ENCODE measurements at places on chromosomes 5 and 9. TPM values are rescaled to one million over a fixed set of nuclear protein-coding genes. Genes with fewer than 3 reads are reported as not detected.
A peak's percentile ranks its signal among the peaks of the same experiment; 100 is the strongest.

GABRA1 gene
- not detected for polyA plus RNA-seq

CXCL14 gene
- 5.9 TPM for polyA plus RNA-seq

ARSI gene
- polyA plus RNA-seq = not detected

BAAT gene
- polyA plus RNA-seq = 2.0 TPM

INSYN2B gene
- 0.02 TPM for polyA plus RNA-seq

NTNG2 gene
- polyA plus RNA-seq = 1.5 TPM

HTR4 gene
- not detected for polyA plus RNA-seq

CCL27 gene
- not detected for polyA plus RNA-seq

PCDHAC1 gene
- 0.80 TPM for polyA plus RNA-seq

IL31RA gene
- 0.07 TPM for polyA plus RNA-seq

NR2F1 gene
- polyA plus RNA-seq = 4.4 TPM

GRCh38 chr5:8601831-8602354, 732.9 kb downstream of the MTRR start:
- no peak for DNase-seq
- H3K4me1 ChIP-seq = no peaks in the 10 kb centered on the region
- H3K36me3 ChIP-seq = no peaks in the 10 kb centered on the region
- H3K4me3 ChIP-seq = no peak overlapping the region
- H3K27me3 ChIP-seq = no peaks in the 10 kb centered on the region

DNA sequence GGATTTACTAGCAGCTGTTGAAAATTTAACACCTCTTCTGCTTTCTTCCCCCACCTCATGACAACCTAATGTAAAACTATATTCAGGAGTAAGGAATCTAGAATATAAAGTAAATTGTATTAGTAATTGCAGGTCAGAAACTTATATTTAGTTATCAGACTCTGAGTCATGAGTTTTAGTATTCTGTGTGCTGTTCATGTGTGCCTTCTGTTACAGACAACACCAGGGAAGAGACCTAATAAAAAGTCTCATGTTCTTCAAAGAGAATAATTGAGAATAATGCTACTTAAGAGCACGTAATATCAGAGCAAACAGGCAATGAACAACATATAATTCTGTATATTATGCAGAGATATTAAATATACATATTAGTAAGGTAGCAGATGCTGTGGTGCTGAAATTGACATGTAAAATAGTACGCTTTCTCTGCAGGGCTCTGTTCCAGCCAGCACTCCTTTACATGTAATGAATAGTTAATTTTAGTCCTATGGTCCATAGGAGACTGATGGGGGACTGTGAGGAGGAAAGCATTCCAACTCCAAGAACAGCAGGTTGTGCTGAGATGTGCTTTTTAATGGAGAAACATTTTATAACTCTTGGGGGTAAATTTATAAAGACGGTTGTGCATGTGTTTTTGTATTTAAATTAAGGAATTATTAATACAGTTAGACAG, 106.4 kb downstream of the ZSWIM6 start:
- H3K27ac ChIP-seq = no peak overlapping the region
- no peak overlapping the region for H3K4me3 ChIP-seq
- H3K27me3 ChIP-seq = no peaks in the 10 kb centered on the region
- no peaks in the 10 kb centered on the region for H3K4me1 ChIP-seq

DNA sequence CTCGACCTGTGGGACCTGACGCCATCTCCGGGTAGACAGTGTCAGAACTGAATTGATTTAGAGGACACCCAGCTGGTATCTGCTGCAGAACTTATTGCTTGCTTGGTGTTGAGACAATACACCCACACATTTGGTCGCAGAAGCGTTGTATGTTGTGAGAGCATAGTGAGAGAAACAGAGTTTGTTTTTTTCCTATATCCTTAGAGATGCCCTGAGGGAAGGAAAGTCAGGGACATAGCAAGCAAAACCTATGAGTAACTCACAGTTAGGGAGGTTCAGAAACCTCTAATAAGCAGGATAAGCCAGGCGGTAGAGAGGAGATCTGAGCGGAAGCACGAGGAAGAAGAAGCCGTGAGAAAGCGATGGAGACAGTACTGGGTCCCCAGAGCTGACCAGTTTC, 59.8 kb downstream of the PTCD2 start:
- no peak overlapping the region for H3K4me3 ChIP-seq
- no peaks in the 10 kb centered on the region for H3K36me3 ChIP-seq
- no peak overlapping the region for H3K27ac ChIP-seq
- no peaks in the 10 kb centered on the region for H3K27me3 ChIP-seq

GRCh38 chr9:135550344-135550918, 4.5 kb downstream of the OBP2A start:
- no peak for DNase-seq
- no peak overlapping the region for H3K27ac ChIP-seq
- H3K4me3 ChIP-seq = no peak overlapping the region
- H3K4me1 ChIP-seq = no peaks in the 10 kb centered on the region

GRCh38 chr5:88691230-88691582, 191.8 kb downstream of the MEF2C start:
- peak overlapping the region; percentile 7 for H3K4me3 ChIP-seq
- DNase-seq = no peak
- peaks cover 20% of the 10 kb centered on the region for H3K27me3 ChIP-seq
- H3K4me1 ChIP-seq = peaks cover 13% of the 10 kb centered on the region
- H3K27ac ChIP-seq = no peak overlapping the region

DNA sequence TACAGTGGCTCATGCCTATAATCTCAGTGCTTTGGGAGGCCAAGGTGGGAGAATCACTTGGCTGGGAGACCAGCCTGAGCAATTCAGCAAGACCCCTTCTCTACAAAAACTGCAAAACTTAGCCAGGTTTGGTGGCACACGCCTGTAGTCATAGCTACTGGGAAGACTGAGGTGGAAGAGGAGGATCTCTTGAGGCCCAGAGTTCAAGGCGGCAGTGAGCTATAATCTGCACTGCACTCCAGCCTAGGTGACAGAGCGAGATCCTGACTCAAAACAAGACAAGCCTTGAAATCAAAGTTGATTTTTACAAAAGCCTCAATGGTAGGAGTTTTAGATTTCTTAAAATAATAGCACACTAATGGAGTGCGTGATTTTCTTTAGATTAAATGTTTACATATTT, 14.6 kb downstream of the UBE2D2 start:
- H3K4me3 ChIP-seq = no peak overlapping the region
- no peak for DNase-seq
- no peaks in the 10 kb centered on the region for H3K36me3 ChIP-seq
- H3K4me1 ChIP-seq = peaks cover 39% of the 10 kb centered on the region
- no peaks in the 10 kb centered on the region for H3K27me3 ChIP-seq

- DNase-seq = no peak
- no peaks in the 10 kb centered on the region for H3K36me3 ChIP-seq
- H3K27me3 ChIP-seq = no peaks in the 10 kb centered on the region
- H3K27ac ChIP-seq = no peak overlapping the region
- H3K4me1 ChIP-seq = no peaks in the 10 kb centered on the region
Observed at GRCh38 chr5:5671823-5672222, 249.3 kb downstream of the ICE1 start.

GRCh38 chr9:132905726-132906125, 27.0 kb downstream of the SPACA9 start:
- DNase-seq = no peak
- H3K4me3 ChIP-seq = no peak overlapping the region
- no peaks in the 10 kb centered on the region for H3K27me3 ChIP-seq
- H3K4me1 ChIP-seq = no peaks in the 10 kb centered on the region

DNA sequence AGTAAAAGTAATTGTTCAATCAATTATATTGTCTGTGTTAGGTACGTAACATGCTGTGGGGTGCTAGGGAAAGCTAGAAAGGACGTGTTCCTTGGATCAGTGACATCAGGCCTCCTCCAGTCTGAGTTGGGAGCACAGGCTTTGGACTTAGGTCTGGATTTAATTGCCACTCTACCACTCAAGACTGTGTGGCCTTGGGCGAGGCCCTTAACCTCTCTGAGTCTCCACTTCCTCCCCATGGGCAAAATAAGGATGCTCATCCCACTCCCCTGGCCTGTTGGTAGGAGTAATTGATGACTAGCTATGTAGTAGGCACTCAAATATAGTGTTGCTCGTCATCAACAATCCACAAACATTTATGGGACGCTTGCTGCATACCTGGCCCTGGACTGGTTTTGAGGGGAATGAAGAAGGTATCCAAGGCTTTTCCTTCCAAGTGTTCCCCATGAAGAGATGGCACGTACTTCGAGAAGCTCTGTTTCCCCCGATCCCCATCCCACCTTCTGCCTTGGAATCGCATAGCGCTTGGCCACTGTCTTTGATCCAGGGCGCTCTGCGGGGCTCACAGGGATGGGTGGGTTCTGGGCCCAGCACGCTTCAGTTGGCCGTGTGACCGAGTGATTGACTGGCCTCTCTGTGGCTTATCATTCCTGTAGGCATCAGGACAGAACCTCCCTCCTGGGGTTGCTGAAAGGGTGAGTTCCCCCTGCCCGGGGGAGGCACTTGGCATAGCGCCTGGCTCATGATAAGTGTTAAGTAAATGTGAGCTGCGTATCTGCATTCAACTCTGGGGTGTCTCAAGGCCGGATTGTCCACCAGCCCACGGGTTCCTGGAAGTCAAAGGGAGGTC, 8.1 kb downstream of the FGF18 start:
- no peaks in the 10 kb centered on the region for H3K4me1 ChIP-seq
- no peak for DNase-seq
- no peak overlapping the region for H3K27ac ChIP-seq
- no peaks in the 10 kb centered on the region for H3K36me3 ChIP-seq

- DNase-seq = no peak
- peaks cover 3% of the 10 kb centered on the region for H3K4me1 ChIP-seq
- H3K4me3 ChIP-seq = no peak overlapping the region
- H3K36me3 ChIP-seq = no peaks in the 10 kb centered on the region
- H3K27ac ChIP-seq = no peak overlapping the region
- no peaks in the 10 kb centered on the region for H3K27me3 ChIP-seq
Observed at GRCh38 chr5:151162776-151163175, 5.2 kb upstream of the ANXA6 start.

GRCh38 chr9:30943446-30944224, 1440.8 kb upstream of the ACO1 start:
- H3K27me3 ChIP-seq = no peaks in the 10 kb centered on the region
- no peaks in the 10 kb centered on the region for H3K4me1 ChIP-seq
- no peak for DNase-seq
- H3K27ac ChIP-seq = no peak overlapping the region

DNA sequence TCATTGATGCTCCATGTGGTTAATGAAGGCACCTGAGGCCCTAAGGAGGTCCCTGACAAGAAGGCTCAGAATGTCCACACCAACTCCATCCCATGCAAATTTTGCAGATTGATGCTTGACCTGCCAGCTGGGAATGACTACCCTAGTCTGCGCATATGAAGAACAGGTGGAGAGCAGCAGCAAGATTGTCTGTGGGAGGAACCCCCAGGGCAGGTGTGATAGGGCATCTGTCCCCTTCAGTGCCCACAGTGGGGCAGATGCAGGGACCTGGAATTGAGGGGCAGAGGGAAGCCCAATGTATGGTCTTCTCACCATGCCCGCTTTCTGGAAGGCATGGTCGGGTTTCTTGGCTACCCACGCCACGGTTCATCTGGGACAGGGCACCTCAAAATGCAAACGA, 79.6 kb downstream of the MACROH2A1 start:
- H3K27me3 ChIP-seq = no peaks in the 10 kb centered on the region
- no peaks in the 10 kb centered on the region for H3K36me3 ChIP-seq
- H3K4me1 ChIP-seq = no peaks in the 10 kb centered on the region
- no peak overlapping the region for H3K4me3 ChIP-seq

- H3K4me1 ChIP-seq = no peaks in the 10 kb centered on the region
- no peaks in the 10 kb centered on the region for H3K27me3 ChIP-seq
- no peaks in the 10 kb centered on the region for H3K36me3 ChIP-seq
- H3K4me3 ChIP-seq = no peak overlapping the region
Observed at GRCh38 chr9:38445154-38446043, 21.1 kb upstream of the IGFBPL1 start.

DNA sequence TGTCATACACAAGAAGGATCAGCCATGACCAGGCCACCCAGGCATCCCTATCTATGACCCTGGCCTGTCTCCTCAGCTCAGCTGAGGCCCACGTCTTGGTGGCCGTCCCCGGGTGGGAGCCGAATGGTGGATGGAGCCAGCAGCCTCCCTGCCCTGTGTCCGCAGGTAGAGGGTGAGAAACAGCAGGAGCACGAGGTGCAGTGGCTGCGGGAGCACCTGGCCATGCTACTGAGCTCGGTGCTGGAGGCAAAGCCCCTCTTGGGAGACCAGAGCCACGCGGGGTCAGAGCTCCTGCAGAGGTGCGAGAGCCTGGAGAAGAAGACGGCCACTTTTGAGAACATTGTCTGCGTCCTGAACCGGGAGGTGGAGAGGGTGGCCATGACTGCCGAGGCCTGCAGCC, 24.5 kb downstream of the FBXW5 start:
- peaks cover 6% of the 10 kb centered on the region for H3K36me3 ChIP-seq
- H3K4me1 ChIP-seq = no peaks in the 10 kb centered on the region
- no peaks in the 10 kb centered on the region for H3K27me3 ChIP-seq
- no peak overlapping the region for H3K4me3 ChIP-seq
- no peak overlapping the region for H3K27ac ChIP-seq
- DNase-seq = no peak

DNA sequence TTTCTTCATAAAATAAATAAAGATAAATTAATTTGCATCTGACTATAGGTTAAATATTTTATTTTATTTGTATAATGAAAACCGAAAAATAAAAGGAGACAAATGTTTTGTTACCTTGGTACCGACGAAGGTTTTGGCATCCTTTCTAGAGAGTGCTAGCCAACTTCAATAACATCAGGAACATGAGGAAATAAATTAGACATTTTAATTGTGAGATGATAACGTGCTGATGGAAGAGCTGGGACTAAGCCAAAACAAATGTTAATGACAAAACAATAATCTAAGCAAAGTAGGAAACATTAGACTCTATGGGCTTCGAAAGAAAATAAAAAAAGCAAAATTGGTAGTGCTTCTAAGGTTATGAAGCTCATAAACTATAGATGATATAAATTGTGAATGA, 201.0 kb downstream of the IRX2 start:
- H3K27me3 ChIP-seq = no peaks in the 10 kb centered on the region
- no peak for DNase-seq
- no peaks in the 10 kb centered on the region for H3K36me3 ChIP-seq

DNA sequence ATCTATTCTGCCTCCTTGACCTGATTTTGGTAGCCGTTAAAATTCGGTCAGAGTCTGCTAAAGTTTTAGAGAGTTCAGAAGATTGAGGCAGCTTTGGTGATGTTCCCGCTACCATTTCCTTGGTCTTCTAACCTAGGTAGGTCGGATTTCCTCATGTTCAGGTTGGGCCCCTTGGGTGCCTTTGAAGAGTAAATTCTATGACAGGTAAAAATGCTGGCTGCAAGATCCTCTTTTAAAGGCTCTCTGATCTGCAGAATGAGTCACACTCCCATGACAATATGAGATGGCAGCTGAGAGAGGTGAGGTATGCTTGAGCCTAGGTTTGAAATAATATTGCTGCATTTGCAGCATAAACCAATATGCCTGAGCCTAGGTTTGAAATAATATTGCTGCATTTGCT, 198.9 kb downstream of the TSSK1B start:
- no peak overlapping the region for H3K4me3 ChIP-seq
- H3K36me3 ChIP-seq = no peaks in the 10 kb centered on the region
- no peak overlapping the region for H3K27ac ChIP-seq
- H3K27me3 ChIP-seq = no peaks in the 10 kb centered on the region
- H3K4me1 ChIP-seq = no peaks in the 10 kb centered on the region
- no peak for DNase-seq

GRCh38 chr9:4781408-4781807, 11.3 kb upstream of the RCL1 start:
- no peaks in the 10 kb centered on the region for H3K4me1 ChIP-seq
- no peak for DNase-seq

- H3K27me3 ChIP-seq = no peaks in the 10 kb centered on the region
- H3K27ac ChIP-seq = no peak overlapping the region
- no peaks in the 10 kb centered on the region for H3K36me3 ChIP-seq
- H3K4me3 ChIP-seq = no peak overlapping the region
- DNase-seq = no peak
Observed at GRCh38 chr9:131366761-131367401, 27.0 kb upstream of the PRRC2B start.

GRCh38 chr5:135944967-135945560, 9.7 kb downstream of the LECT2 start:
- DNase-seq = peak; percentile 48
- H3K27ac ChIP-seq = no peak overlapping the region
- H3K27me3 ChIP-seq = no peaks in the 10 kb centered on the region
- H3K4me3 ChIP-seq = no peak overlapping the region
- no peaks in the 10 kb centered on the region for H3K36me3 ChIP-seq
